ENCODE measurements at places on chromosomes 4 and X. TPM values are rescaled to one million over a fixed set of nuclear protein-coding genes. Genes with fewer than 3 reads are reported as not detected.

GRCh38 chr4:169070071-169070894, 60.2 kb upstream of the CBR4 start:
- no peak for DNase-seq

GRCh38 chr4:172202480-172203076, 389.4 kb downstream of the GALNTL6 start:
- DNase-seq: no peak

SHROOM3 gene
- total RNA-seq: 28.7 TPM

DNA sequence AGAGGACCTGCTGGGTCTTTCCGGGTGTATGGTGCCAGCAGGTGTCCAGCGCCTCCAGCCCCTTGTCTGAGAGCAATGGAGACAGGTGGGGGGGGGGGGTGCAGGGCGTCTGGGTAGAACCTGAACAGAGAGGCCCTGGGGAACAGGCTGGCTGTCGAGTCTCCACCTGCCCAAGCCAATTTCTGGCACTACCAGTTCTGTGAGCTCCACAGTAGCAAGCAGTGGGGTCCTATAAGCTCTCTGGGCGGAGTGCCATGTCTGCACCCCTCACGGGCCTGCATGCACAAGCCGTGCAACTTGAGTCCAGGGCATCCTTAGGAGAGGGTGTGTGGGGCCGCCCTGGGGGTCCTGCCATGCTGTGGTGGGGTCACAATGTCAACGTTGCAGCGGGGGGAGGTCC, 10.1 kb upstream of the FGFR3 start:
- DNase-seq: no peak

- DNase-seq: no peak
Measured at GRCh38 chr4:110492522-110492921, 16.6 kb downstream of the ENPEP start.

DNA sequence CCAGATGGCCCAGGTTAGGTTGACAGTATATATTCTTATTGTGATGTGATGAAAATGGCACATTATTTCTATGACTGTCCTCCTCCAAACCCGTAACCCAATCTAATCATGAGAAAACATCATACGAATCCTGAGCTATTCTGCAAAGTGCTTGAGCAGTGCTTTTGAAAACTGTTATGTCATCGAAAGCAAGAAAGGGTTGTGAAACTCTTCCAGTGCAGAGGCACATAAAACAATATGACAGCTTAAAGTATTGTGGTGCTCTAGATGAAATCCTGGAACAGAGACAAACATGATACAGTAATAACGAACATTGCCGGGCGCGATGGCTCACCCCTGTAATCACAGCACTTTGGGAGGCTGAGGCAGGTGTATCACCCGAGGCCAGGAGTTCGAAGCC, 1648.0 kb downstream of the STIM2 start:
- DNase-seq: no peak

DNA sequence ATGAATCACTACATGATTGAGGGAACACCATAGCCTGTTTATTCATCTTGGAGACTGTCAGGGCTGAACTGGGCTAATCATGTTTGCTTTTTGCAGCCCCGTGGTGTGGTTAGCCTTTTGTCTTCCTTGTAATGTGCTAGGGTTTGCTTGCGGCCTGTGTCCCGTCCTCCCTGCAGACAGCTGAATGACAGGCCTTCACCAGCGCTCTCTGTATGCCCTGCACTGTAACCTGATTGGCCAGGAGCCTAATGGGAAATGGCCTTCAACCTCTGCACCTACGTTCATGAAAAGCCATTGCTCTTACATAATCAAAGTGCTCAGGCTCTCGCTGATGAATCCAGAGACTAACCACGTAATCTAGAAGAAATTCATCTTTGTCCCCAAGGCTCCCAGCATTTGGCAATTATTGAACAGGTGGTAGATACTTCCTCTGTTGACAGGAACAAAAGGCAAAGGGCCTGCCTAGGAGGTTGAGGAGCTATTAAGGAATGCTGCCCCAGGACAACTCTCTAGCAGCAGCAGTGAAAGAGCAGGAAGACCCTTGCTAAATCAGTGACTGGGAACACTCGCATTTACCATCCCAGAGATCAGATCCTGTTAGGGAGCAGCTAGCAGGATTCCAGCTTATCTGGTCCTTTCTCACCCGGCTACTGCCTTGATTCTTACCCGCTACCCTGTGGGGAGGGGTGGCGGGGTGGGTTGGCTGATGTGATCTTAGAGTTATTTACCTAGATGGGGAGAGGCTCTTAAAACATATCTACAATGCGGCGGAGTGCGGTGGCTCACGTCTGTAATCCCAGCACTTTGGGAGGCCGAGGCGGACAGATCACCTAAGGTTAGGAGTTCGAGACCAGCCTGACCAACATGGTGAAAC, 42.3 kb upstream of the FAT1 start:
- peak; percentile 63 for DNase-seq

GRCh38 chr4:185357733-185358440, 37.8 kb downstream of the LRP2BP start:
- no peak for DNase-seq

DNA sequence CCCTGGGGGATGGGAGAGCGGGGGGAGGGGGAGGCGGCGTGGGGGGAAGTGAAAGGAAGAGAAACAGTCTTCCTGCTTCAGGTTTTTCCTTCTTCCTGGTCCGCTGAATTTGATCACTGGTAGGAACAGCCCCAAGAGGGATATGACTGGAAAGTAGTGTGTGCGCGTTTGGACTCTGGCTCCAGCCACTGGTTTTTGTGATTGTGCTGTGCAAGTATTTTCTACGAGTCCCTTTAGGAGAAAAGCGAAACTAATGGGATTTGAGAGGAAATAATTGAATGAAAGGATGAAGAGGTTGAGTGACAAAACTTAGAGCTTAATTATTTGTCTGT, 836 bp downstream of the PRRG1 start:
- DNase-seq: peak; percentile 49

- no peak for DNase-seq
Measured at GRCh38 chrX:30597216-30598012, 19.8 kb upstream of the TASL start.

- no peak for DNase-seq
Measured at GRCh38 chrX:96181605-96182004, 503.0 kb upstream of the DIAPH2 start.

DNA sequence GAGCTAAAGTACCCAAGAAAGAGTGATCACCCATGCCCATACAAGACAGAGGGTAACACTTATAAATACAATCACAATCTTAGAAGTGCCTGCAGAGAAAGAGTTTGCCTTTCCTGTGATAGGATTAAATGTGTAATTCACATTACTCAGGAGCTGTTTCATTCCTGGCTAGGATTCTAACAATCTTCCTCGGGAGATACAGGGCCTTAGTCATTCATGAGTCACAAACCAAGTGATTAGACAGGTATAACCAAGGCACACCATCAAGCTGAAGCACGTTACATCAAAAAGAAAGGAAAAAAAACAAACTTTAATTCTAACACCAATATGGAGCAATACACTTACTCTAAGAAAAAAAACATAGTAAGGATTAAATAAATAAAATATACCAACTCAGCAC, 14.9 kb downstream of the ABCG2 start:
- DNase-seq: no peak

GRCh38 chrX:19824603-19825002, 62.8 kb downstream of the SH3KBP1 start:
- DNase-seq: no peak

ENAM gene
- total RNA-seq: 0.56 TPM

MEPE gene
- not detected for total RNA-seq

DNA sequence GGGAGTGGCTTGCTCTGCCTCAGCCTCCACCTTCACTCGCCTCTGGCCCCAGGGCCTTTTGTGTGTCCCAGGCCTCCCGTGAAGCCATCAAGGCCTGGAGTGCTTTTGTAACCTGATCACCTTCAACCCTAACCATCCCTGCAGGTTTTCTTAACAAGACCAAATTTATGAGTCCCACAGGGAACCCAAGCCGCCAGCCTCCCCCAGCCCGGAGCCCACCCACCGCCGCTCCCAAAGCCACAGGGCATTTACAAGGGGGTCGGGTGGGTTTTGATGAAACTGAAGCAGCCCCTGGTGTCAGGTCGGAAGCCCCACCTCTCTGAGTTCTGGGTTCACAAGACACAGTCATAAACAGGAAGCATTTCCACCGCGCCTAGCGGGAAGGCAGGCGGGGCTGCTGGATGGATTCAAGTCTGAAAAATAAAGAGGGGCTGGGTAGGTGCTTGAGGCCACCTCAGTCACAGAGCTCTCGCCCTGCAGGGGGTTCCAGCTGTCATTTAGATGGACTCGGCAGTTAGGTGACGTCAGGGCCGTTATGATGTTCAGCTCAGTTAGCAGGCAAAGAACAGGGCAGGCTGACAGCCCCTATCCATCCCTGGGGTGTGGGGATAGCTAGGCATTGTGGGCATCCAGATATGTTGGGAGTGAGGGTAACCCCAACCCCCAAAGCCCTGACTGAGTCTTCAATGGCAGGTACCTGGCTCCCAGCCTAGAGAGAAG, 128.5 kb downstream of the BCOR start:
- no peak for DNase-seq

DNA sequence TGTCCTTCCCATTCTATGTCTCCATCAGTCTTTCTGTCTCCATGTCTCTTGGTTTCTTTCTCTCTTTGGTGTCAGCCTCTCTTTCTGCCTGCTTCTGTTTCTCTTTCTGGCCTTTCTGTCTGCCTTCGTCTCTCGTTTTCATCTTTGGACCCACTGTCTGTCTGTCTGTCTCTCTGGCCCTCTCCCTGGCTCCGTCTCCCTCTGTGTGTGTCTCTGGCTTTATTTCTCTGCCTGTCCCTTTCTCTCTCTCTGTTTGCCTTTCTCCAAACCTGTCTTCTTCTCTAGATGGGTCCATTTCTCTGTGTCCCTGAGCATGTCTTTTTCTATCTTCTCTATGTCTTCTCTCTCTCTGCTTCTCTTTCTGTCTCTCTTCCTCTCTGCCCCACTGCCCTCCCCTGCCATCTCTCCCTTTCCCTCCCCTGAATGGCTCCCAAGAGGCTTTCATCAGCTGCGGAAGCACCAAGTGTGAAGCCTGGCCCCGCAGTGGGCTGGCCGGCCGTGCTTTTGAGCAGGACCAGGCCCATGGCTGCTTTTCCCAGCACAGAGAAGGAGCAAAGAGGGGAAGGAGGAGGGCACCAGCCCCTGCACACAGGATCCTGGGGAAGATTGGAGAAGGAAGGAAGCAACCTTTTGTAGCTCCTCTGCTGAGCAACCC, 57.4 kb downstream of the PJA1 start:
- DNase-seq: no peak

DNA sequence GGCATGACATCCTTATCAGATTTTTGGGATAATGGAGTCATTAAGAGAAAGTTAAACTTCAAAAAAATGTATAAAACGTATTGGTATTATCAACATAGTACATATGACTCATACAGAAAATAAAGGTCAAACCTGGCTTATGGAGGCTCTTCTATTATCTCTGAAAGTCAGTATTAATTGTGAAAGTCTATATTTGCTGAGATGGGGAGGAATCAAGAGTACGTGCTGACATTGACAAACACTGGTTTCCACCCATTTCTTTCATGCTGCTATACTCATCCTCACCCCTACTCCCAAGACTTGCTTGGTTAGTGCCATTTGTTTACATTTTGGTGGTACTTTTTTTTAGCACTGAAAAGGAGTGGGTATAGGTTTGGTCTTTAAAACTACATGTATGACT, 30.8 kb upstream of the PLA2G12A start:
- no peak for DNase-seq

Measured in right lobe of liver (tissue), 6 donors.